ENCODE measurements at places on chromosomes 6 and 20. TPM values are rescaled to one million over a fixed set of nuclear protein-coding genes. Genes with fewer than 3 reads are reported as not detected.

GRCh38 chr20:10242166-10242565 is 23.5 kb downstream of the SNAP25 start:
- no peak for DNase-seq

- DNase-seq, result peak; percentile 12
Observed at GRCh38 chr6:34602318-34603111, 46.4 kb upstream of the SPDEF start.

THBD gene
- total RNA-seq, result 15.7 TPM

DNA sequence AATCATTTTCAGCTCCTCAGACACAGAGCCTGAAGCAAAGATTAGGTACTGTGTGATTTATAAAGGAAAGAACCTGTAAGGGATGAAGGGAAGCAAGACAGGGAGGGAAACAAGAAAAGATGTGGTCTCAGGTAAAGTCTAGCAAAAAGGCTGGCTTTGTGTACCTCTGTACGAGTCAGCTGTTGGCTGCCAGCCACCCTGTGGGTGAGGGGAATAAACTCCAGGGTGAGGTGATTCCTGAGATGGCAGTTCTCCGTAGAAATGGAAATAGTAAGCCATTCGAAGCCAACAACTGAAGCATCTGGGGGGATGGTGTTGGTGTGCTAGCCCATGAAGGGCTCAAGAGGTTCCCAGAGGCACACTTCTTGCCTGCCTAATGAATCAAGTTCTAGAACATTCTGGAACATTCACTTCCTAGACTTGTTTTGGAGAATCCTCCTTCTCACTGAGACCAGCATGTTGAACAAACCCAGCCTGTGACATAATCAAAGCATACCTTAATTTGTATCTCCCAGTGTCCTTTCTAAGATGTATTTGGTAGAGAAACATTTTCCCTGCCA is 10.6 kb upstream of the TTPAL start:
- DNase-seq, result no peak

- no peak for DNase-seq
Observed at GRCh38 chr20:10423735-10424134, 10.3 kb downstream of the MKKS start.

- DNase-seq, result peak; percentile 33
Observed at GRCh38 chr20:44572551-44573500, 9.6 kb upstream of the PKIG start.

DNA sequence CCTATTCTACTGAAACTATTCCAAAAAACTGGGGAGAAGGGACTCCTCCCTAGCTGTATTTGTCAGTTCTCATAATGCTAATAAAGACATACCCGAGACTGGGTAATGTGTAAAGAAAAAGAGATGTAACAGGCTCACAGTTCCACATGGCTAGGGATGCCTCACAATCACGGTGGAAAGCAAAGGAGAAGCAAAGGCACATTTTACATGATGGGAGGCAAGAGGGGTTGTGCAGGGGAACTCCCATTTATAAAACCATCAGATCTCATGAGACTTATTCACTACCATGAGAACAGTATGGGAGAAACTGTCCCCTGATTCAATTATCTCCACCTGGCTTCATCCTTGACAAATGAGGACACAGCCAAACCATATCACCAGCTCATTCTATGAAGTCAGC is 111.2 kb upstream of the RIPOR2 start:
- DNase-seq, result no peak

DNA sequence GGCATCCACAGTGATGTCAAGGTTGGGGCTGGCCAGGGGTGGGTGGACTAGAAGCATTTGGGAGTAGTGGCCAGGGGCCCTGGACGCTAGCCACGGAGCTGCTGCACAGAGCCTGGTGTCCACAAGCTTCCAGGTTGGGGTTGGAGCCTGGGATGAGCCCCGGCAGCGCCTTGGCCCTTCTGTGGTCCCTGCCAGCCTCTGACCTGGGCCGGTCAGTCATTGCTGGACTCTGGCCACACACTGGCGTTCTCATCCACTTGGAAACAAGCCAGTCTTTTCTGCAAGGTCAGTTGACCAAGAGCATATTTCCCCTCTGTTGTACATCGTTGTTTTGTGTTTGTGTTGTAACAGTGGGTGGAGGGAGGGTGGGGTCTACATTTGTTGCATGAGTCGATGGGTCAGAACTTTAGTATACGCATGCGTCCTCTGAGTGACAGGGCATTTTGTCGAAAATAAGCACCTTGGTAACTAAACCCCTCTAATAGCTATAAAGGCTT is 8.4 kb downstream of the PSMA7 start:
- no peak for DNase-seq

PPP1R10 gene
- total RNA-seq, result 6.9 TPM

- DNase-seq, result no peak
Observed at GRCh38 chr6:29726001-29726400, 2.8 kb downstream of the HLA-F start.

MAK gene
- not detected for total RNA-seq

GRCh38 chr20:63309261-63310071 is 16.5 kb downstream of the COL20A1 start:
- no peak for DNase-seq

SLC17A1 gene
- 0.64 TPM for total RNA-seq

GRCh38 chr20:43559147-43559987 is 540 bp downstream of the SGK2 start:
- DNase-seq, result no peak

GRCh38 chr6:151723152-151723551 is 84.3 kb upstream of the ESR1 start:
- no peak for DNase-seq

DNA sequence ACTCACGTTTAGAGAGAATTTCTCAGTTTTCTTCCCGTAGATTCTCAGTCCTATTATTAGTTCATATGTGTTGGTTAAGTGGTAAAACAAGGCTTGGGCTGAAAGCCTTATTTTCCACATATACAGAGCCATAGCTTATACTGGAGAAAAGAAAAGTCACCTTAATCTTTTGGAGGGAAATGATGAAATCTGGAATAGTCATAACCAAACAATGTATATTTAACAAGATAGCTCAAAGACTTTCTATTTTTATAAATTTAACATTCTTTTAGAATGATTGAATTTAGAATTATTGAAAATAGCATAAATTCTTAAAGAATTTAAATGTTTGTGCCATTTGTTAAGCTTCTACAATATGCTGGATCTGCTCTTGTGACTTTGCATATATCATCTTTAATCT is 85.8 kb downstream of the CDKAL1 start:
- no peak for DNase-seq

- DNase-seq, result no peak
Observed at GRCh38 chr6:33250731-33251130, 20.9 kb downstream of the VPS52 start.

- peak; percentile 72 for DNase-seq
Observed at GRCh38 chr6:144659202-144660182, 374.4 kb downstream of the UTRN start.

GRCh38 chr6:5468586-5468985 is 207.3 kb downstream of the FARS2 start:
- no peak for DNase-seq

ENPP1 gene
- total RNA-seq, result 2.8 TPM

GRCh38 chr6:12973386-12973785 is 256.8 kb downstream of the PHACTR1 start:
- peak; percentile 30 for DNase-seq

GRCh38 chr20:31972471-31973021 is 4.6 kb downstream of the XKR7 start:
- DNase-seq, result peak; percentile 97

GRCh38 chr6:38234141-38234540 is 405.6 kb downstream of the BTBD9 start:
- DNase-seq, result no peak

APMAP gene
- total RNA-seq, result 132 TPM

DNA sequence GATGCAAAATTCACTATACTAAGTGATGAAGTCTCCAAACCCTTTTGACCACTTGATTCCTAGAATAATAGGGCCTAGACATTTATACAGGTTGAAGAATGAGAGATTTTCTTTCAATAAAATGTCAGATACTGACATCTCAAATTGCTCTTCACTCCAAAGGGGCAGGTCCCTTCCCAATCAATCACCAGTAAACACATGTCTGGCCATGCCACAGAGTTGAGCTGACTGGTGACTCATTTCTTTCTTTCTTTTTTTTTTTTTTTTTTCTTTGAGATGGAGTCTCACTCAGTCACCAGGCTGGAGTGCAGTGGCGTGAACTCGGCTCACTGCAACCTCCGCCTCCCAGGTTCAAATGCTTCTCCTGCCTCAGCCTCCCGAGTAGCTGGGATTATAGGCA is 388.6 kb upstream of the BTBD3 start:
- DNase-seq, result peak; percentile 15

DNA sequence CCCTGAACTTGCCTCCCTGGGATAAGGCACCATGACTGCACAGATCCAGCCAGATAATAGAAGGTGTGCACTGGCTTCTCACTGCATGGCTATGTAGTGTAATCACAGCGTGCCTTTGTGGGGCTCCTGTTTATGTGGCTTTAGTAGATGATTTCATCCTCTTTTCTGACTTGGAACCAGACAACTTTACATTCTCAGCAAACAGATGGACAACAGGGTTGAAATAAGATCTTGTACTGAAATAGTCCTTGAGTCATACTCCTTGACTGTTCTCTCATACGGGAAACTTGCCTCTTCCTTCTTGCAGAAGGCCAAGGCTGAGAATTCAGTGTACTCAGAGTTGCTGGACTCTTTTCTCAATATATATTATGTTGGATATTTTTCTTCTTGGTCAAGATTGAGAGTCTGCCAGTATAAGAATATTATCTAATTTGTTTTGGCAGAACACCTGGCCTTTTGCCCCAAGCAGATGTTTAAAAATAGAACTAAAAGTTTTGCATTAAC is 25.0 kb upstream of the RNF144B start:
- no peak for DNase-seq

GRCh38 chr6:16546861-16547260 is 214.4 kb downstream of the ATXN1 start:
- DNase-seq, result no peak

KHDC1 gene
- total RNA-seq, result 0.14 TPM

- no peak for DNase-seq
Observed at GRCh38 chr6:84224251-84224650, 3.2 kb downstream of the CEP162 start.

ACTL10 gene
- 15.2 TPM for total RNA-seq

GRCh38 chr6:142737368-142738034 is 207.5 kb downstream of the HIVEP2 start:
- DNase-seq, result no peak

MARCKS gene
- total RNA-seq, result 48.6 TPM

- DNase-seq, result no peak
Observed at GRCh38 chr6:25547797-25548196, 104.2 kb upstream of the SCGN start.

- no peak for DNase-seq
Observed at GRCh38 chr6:2940010-2940850, 31.1 kb downstream of the SERPINB6 start.
